NCI-H2107 (cell line): ENCODE measurements at places on chromosomes 7 and 10.

DNA sequence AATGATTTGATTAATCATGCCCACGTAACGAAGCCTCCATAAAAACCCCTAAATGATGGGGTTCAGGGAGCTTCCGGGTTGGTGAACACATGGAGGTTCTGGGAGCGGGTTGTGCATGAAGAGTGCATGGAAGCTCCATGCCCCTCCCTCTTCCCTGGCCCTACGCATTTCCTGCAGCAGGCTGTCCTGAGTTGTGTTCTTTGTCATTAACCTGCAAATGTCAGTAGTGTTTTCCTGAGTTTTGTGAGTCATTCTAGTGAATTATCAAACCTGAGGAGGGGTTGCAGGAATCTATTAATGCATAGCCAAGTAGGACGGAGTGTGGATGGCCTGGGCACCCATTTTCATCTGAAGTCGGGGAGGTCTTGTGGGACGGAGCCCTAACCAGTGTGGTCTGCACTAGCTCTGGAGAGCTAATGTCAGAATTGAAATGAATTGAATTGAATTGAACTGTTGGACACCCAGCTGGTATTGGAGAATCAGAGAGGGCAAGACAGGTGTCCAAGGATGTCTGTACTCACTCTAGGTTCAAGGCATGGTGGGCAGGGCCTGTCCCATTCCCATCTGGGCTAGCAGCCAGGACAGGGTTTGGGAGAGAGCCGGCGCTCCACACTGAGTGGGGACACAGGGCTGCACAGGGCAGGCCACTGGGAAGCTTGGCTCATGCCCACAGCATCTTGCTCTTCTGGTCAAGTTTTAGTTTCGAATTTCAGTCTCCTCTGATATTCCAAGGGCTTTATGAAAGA, 22.3 kb upstream of the ARHGAP22 start:
- DNase-seq = no peak

GRCh38 chr10:80068270-80068669, 10.2 kb upstream of the TMEM254 start:
- no peak for DNase-seq

GRCh38 chr7:954330-955238, at the start of gene ADAP1:
Gene ADAP1 (minus strand): TSS chr7:954680. CDS start chr7:954477, 203 bp downstream.
- DNase-seq = no peak

DNA sequence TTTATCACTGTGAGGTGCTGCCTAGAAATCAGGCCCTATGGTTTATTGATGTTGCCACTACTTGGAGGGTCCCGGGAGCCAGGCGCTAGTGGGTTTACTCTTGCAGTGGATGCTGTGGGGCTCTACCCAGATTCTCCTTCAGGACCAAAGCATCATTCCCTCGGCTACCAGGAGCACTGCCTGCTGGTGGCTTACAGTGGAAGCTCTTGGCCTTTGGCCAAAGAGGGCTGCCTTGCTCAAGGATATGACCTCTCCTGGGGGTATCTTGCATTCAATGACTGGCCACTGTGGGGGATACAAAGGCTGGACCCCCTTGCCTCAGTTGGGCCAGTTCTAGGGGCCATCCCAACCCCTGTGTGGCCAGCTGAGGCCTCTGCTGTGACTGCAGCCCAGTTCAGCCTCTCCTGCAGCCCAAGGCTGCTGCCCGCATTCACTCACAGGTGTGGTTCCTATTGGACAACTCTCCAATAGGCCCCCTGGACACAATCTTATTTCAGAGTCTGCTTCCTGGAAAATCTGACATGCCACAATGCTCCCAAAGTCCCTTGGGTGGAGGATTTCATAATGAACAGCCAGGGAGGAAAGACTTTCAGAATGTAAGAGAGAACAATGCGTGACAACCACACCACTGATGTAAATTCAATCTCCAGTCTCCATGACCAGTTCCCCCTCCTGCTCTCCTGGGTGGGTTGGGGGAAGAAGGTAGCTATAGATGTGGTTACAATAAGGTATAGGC, 196.3 kb downstream of the SNX10 start:
- DNase-seq = no peak

GRCh38 chr7:128146052-128146451, 95.0 kb upstream of the LEP start:
- no peak for DNase-seq

DNA sequence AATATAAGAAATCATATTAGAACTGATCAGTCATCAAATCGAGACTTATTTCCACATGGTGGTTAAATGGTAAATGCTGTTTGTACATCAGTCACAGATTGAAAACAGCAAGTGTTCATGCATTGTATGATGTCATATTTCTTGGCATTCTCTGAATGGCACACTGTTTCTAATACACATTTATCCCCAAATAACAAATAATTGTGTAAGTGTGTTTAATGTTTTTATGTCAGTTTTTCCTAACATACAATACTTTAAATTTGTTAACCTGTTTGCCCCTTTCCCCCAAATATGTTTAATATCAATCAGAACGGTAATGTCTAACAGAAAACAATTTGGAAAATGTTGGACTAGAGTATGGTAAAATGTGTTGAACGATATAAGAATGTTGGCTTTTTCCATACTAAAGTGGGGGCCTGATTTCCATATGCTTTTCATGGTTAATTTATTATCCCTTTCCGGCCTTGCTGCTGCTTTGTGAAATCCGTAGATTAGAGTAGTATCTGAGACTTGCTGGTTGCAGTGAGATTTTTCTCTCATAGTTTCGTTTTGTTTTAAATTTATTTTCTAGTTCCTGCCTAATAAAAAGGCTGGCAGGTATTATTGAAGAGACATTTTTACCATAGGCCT, 23.7 kb downstream of the RAB18 start:
- DNase-seq = no peak

DNA sequence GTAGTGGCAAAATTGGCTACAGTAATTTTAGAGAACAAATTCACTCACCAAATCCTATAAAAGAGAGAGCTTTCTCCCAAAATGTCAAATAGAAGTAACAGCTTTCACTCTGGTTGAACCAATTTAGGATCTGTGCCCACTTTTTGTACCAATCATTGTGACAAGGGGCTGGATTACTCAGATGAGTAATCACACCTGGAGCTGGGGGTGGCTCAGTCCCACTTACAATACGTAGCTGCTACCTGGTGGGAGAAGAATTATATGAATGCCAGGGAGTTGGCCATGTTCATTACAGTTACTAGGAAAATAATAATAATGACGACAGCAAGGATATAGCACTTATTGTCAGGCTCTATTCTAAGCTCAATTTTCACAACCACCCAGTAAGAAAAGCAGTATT, 23.4 kb upstream of the SLC26A3 start:
- no peak for DNase-seq

DNA sequence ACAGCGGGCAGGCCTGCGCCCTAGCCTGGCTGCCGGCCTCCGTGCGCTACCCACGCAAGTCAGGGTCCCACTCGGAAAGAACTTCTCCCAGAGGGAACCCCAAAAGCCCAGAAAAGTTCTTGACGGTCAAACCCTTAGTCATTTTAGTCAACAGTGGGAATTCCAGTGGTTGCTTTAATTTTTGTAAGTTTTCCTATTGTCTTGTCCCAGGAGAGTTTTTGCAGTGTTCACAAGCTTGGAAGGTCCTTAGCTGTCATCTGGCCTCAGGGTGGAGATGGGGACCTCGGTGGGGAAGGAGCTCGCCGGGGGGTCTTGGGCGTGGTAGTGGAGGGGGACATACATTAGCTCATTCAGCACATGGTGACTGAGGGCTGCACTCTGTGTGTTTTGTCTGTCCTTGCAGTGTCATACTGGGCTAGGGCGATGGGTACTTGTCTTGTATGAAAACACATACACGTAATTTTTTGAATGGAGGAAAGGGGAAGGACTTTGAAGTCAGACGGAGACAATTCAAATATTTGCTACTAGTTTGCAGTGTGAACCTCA, 736 bp downstream of the MINDY4 start:
- DNase-seq = no peak

GRCh38 chr10:123318516-123318915, 164.3 kb downstream of the BUB3 start:
- no peak for DNase-seq

DNA sequence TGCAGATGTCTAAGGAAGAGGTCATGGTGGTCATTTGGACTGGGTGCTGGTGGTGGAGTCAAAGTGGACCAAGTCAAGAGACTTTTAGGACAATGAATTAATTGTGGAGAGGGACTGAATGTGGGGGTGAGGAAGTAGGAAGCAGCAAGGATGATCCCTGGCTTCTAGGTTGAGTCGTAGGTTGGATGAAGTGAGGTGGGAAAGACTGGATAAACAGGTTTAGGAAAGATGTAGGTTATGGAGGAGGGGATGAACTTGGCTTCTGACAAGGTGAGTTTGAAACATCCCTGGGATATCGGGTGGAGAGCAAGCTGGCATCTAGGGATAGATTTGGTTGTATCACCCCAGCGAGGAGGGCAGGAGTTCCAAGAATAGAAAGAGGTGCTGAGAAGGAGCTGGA, 7.6 kb downstream of the SEMA4G start:
- no peak for DNase-seq

DNA sequence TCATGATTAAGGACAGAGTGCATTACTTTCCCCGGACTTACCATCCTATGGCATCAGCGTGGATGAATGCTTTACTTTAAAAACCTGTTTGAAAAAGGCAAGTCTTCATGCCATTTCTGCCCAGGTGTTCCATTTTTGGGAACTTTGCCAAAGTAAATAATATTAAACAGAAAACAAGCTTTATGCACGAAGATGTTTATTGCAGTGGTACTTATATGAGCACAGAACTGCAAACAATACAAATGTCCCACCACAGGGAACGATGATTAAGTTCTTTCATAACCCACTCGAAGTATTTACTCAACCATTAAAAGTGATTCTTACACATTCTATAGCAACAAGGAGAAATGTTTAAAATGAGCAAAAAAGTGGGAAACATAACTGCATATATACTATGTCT, 109.7 kb upstream of the GDF10 start:
- DNase-seq = no peak
